ENCODE measurements at places on chromosomes 1 and 21.

- DNase-seq: no peak
Observed at GRCh38 chr1:210696709-210697108, 368.0 kb downstream of the HHAT start.

DNA sequence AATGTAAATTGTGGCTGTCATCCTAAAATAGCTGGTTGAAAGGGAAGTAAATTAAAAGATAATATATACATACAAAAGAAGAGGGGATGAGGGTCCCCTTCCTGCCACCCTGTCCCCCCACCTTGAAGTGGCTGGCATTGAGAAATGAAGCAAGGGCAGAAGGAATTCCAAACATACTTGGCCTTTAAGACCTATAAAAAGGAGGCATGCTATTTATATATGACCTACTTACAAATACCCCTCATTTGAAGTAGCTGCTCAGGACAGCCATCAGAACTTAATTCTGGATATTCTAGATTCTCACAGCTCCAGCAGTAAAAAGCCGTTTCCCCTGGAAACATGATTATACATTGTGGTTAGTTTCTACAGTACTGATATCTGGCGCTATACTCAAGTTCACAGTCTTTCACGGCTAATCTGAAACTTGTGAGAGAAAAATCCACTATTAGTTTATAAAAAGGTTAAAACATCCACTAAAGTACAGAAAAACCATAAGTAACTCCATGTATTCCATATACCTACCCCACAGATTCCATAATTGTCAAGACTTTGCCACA, 9.6 kb upstream of the MAP10 start:
- DNase-seq: no peak

DNA sequence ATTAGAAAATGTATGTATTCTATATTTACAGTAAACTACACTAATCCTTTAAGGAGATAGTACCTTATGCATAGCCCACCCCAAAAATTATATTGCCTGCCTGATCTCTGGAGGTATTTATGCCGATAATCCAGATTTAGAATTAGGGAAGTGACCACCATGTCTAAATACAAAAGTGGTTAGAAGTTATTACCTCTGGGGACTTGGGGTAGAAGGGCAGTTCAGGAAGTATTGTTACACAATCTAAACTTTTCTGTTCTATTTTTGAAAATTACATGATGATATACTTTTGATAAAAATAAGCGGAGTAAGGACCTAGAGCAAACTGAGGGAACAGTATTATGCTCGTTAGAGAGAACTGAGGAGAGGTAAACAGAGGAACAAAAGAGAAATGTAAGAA, 90.5 kb upstream of the ZP4 start:
- no peak for DNase-seq

GRCh38 chr1:54199151-54199764, 572 bp downstream of the CYB5RL start:
- DNase-seq: no peak

DNA sequence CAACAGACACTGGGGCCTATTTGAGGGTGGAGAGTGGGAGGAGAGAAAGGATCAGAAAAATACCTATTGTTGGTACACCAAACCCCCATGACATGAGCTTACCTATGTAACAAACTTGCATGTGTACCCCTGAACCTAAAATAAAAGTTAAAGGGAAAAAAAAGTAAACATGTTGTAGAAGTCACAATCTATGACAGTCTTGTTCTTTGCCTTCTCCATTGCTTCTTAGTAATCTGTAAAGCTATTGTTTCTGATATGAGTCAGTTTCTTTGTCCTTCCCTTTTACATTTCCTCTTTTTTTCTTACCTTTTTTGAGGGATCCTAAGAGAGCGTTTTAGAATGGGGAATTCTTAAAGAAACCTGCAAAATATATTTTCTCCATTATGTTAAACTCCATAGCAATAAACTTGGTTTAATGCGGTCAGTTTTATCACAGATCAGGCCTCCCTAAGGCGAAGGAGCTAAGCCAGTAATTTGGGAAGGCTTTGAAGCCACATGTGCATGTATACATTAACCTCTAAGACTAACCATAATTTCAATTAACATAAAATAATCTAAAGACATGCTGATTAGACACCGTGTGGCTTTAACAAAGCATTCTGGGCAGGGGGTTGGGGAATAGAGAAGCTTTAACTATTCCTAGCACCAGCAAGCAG, 77.8 kb upstream of the C1orf105 start:
- DNase-seq: no peak

DNA sequence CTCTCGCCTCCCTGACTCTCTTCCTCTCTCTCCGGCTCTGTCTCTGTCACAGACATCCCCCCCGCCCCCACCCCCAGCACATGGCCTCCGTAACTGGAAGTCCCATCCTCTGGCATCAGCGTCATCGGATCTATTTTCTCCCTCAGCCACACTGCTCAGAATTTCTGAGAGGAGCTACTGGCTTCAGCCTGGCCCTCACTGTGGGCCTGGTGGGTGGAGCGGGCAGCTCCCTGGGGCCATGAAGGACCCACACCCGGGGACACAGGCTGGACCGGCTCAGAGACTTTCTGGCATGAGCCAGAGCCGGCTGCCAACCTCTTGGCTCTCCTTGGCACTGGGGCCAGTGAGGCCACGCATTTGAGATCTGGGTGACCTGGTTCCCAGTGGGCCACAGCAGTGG, 61.2 kb upstream of the CASZ1 start:
- DNase-seq: no peak

DNA sequence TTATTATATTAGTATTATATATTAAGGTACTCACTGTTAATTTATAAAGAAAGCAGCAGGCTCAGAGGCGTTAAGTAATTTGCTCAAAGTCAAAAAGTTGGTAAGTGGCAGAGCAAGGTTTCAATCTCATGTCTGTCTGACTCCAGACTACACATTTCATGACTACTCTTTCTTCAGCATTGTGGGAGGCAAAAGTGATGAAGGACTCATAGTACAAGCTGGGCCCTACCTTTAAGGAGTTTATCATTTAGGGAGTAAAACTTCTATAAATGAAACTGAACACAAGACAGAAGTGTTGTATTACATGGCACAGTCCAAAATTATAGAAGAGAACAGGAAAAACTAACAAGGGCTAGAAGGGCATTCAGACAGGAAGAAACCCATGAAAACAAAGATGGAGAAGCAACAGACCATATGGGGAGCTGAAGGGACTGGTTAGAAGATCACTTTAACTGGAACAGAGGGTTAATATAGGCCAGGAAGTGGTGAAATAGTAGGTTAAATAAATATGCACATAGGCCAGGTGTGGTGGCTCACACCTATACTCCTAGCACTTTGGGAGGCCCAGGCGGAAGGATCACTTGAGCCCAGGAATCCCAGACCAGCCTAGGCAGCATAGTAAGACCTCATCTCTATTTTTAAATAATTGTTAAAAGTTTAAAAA, 11.5 kb downstream of the SORT1 start:
- DNase-seq: no peak

- DNase-seq: no peak
Observed at GRCh38 chr1:172903581-172904220, 147.0 kb downstream of the TNFSF18 start.

DNA sequence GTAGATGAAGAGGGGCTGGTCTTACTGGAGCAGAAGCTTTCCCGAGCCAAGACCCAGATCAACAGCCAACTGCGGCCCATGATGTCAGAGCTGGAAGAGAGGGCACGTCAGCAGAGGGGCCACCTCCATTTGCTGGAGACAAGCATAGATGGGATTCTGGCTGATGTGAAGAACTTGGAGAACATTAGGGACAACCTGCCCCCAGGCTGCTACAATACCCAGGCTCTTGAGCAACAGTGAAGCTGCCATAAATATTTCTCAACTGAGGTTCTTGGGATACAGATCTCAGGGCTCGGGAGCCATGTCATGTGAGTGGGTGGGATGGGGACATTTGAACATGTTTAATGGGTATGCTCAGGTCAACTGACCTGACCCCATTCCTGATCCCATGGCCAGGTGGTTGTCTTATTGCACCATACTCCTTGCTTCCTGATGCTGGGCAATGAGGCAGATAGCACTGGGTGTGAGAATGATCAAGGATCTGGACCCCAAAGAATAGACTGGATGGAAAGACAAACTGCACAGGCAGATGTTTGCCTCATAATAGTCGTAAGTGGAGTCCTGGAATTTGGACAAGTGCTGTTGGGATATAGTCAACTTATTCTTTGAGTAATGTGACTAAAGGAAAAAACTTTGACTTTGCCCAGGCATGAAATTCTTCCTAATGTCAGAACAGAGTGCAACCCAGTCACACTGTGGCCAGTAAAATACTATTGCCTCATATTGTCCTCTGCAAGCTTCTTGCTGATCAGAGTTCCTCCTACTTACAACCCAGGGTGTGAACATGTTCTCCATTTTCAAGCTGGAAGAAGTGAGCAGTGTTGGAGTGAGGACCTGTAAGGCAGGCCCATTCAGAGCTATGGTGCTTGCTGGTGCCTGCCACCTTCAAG, 57.3 kb downstream of the LAMC2 start:
- no peak for DNase-seq

DNA sequence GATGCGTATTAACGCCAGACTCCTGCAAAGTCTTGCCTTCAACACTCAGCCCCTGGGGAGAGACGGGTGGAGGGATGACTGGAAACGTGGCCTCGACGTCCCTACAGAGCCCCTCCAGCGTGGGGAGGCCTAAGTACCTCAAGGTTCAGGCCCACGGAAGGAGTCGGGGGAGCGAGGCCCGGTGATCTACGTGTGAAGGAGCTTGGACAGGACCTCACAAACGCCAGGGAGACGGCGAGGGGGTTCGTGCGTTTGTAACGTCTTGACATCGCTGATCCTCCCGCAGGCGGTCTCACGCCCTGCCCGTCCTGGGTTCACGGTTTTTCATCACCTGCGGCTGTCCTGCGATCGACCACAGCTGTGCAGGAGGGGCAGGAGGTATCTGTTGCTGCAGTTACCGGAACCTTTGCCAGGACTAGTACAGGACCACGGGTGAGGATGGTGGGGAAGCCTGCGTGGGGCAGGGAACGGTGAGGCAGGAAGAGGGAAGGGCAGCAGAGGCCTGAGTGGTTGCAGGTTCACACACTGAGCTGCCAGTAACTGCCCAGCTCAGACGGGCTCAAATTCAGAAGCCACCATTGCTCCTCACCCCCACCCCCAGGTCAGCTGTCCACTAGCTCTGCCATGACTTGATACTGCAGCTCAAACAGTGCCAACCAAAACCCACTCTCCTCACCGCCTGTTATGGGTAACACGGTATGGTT, 889 bp upstream of the CCNL2 start:
- no peak for DNase-seq

GRCh38 chr21:30733026-30733425, 14.0 kb downstream of the KRTAP21-2 start:
- DNase-seq: no peak

DNA sequence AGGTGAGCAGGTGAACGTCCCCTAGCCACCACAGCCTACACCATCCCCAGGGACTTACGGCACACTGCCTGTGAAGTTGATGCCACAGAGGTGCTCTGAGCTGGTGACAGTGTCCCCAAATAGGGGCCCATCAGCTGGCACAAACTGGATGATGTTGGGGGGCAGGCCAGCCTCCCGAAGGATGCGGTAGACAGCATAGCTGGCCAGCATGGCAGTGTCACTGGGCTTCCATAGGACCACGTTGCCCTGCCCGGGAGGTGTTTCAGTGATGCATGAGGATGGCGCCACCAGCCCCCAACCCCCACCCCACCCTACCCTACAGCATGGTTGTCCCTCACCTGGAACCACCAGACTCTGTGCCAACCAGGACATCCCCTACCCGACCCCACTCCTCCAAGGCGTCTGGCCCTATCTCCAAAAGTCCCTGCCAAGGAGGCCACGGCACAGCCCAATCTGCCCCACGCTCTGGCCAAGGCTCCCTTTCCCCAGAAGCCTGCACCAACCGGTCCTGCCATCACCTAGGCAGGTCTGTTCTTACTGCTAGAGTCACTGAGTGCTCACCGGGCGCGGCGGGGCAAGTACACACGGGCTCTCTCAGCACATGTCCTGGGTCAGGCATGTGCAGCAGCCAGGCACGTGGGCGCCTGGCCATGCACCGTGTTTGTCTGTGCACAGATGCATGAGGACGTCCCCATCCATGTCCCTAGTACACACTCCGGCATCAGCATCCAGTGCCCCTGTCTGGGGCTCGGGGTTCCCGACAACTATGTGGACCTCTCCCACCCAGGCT, 20.5 kb downstream of the ALDH4A1 start:
- DNase-seq: no peak

DNA sequence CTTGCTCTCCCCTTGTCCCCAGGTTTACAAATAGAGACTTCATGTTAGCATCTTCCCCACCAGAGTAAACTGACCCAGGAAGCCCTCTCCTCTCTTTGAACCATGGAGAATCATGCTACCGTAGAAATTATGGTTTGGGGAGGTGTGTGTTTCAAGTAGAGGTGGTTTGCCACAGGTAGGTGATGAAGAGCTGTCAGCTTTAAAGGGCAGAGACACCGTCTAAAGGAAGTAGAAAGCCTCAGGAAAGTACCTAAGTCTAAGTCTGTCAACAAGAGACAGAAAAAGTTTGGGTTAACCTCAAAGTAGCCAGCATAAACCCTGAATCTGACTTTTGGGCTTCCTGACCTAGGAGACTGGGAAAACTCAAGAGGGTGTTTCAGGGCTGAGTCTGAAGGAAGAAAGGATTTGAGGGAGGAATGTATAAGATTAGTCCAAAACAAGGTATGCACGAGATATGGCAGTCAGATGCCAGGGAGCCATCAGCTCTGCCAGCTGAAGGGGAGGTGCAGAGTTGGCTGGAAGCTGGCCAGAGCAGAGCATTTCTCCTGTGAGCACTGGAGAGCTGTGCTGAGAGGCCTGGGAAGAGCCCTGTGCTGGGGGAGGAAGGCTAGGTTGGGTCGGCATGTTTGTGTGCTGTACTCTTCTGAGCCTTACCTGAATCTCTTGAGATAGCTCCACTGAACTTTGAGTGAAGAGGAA, 14.3 kb downstream of the ADAMTSL4 start:
- no peak for DNase-seq

- no peak for DNase-seq
Observed at GRCh38 chr1:46334030-46334384, 6.6 kb upstream of the NSUN4 start.

Measured in activated CD4-positive, CD25-positive, alpha-beta regulatory T cell (primary cell).